ENCODE measurements at places on chromosomes 11 and 22. TPM values are rescaled to one million over a fixed set of nuclear protein-coding genes. Genes with fewer than 3 reads are reported as not detected.

DNA sequence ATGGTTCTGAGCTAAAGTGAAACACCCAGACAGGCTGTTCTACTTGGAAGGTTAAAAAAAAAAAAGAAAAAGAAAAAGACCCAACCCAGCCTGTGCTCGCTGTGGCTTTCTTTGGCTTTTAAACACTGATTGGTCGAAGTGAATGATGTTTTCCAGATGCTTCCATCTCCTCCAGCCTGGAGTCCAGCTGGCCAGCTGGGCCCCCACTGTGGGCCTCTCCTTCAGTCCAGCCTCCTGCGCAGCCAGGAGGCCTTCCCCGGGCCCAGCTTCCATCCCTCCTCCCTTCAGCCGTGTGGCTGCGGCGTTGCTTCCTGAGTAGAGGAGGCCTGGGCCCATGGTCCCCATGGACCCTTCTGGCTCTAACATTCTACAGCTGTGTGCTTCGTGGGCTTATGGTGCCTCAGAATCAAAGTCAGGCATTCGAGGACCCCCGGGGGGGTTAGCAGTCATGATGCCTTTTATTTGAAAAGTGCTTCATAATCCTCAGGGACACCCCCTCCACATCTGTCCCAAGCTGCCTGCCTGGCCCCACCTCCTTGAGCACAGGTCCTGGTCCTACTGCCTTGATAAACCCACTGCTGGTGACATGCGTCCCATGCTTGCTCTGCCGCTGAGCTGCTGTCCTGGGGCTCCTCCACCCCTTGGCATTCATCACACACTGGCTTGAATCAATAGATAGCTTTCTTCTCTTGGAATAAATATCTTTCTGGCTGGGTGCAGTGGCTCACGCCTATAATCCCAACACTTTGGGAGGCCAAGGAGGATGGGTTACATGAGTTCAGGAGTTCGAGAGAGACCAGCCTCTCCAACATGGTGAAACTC lies 42.2 kb upstream of the FBLN1 start:
- H3K36me3 ChIP-seq: no peaks in the 10 kb centered on the region
- H3K4me3 ChIP-seq: no peak overlapping the region
- H3K27ac ChIP-seq: no peak overlapping the region

- no peaks in the 10 kb centered on the region for H3K36me3 ChIP-seq
- no peak overlapping the region for H3K27ac ChIP-seq
- H3K4me3 ChIP-seq: no peak overlapping the region
- no peak for DNase-seq
- no peaks in the 10 kb centered on the region for H3K27me3 ChIP-seq
These were observed 41.5 kb upstream of the CARD18 start for GRCh38 chr11:105181100-105181499.

DNA sequence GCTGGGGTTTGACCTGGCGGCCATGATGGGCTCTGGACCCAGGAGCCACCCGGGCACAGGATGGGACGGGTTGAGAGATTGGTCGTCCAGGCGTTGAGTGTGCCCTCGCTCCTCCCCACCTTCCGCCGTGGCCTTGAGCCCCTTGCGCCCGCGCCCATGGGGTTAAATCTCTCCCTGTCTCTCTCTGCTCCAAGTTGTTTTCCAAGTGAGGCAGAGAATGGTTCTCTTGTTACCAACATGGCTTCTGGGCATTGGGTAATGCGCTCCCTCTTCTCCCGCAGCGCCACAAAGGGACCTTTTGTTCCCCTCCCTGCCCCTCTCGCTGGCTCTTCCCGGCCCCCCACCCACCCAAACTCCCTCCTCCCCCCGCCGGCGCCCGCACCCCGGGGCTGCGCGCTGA lies 18.8 kb upstream of the PICK1 start:
- no peaks in the 10 kb centered on the region for H3K27me3 ChIP-seq
- no peak overlapping the region for H3K27ac ChIP-seq
- no peak overlapping the region for H3K4me3 ChIP-seq
- no peaks in the 10 kb centered on the region for H3K36me3 ChIP-seq

The MIOX gene
- not detected for polyA plus RNA-seq

GRCh38 chr11:24747275-24748251 lies 250.7 kb downstream of the LUZP2 start:
- no peaks in the 10 kb centered on the region for H3K36me3 ChIP-seq
- DNase-seq: no peak
- no peaks in the 10 kb centered on the region for H3K27me3 ChIP-seq
- H3K4me1 ChIP-seq: no peaks in the 10 kb centered on the region
- H3K4me3 ChIP-seq: no peak overlapping the region
- no peak overlapping the region for H3K27ac ChIP-seq

The OR1S1 gene
- not detected for polyA plus RNA-seq

The TSKU gene
- not detected for polyA plus RNA-seq

The APOA1 gene
- not detected for polyA plus RNA-seq

GRCh38 chr11:65653229-65654225 lies 9.2 kb downstream of the RELA start:
- no peaks in the 10 kb centered on the region for H3K27me3 ChIP-seq
- H3K36me3 ChIP-seq: peaks cover 67% of the 10 kb centered on the region
- peak overlapping the region; percentile 97 for H3K27ac ChIP-seq
- peak overlapping the region; percentile 66 for H3K4me3 ChIP-seq
- no peak for DNase-seq
- peaks cover 31% of the 10 kb centered on the region for H3K4me1 ChIP-seq

The PRR33 gene
- polyA plus RNA-seq: 0.17 TPM

The PLEKHB1 gene
- polyA plus RNA-seq: 70.1 TPM

GRCh38 chr22:42217019-42217751 lies 53.3 kb downstream of the TCF20 start:
- peaks cover 25% of the 10 kb centered on the region for H3K4me1 ChIP-seq
- no peak for DNase-seq
- no peak overlapping the region for H3K27ac ChIP-seq

GRCh38 chr11:68938088-68938487 lies 34.4 kb downstream of the IGHMBP2 start:
- peaks cover 15% of the 10 kb centered on the region for H3K36me3 ChIP-seq
- H3K27ac ChIP-seq: no peak overlapping the region
- no peak overlapping the region for H3K4me3 ChIP-seq
- no peaks in the 10 kb centered on the region for H3K4me1 ChIP-seq

The KRTAP5-8 gene
- polyA plus RNA-seq: not detected

The SLC16A8 gene
- not detected for polyA plus RNA-seq

GRCh38 chr11:111761036-111761435 lies 5.2 kb downstream of the PPP2R1B start:
- H3K36me3 ChIP-seq: peaks cover 25% of the 10 kb centered on the region
- H3K4me1 ChIP-seq: peaks cover 16% of the 10 kb centered on the region
- DNase-seq: no peak
- no peaks in the 10 kb centered on the region for H3K27me3 ChIP-seq
- no peak overlapping the region for H3K4me3 ChIP-seq

The XKR3 gene
- not detected for polyA plus RNA-seq

GRCh38 chr11:104765401-104766095 lies 132.7 kb downstream of the CASP12 start:
- H3K27ac ChIP-seq: no peak overlapping the region
- no peaks in the 10 kb centered on the region for H3K27me3 ChIP-seq
- H3K36me3 ChIP-seq: no peaks in the 10 kb centered on the region
- no peaks in the 10 kb centered on the region for H3K4me1 ChIP-seq
- no peak for DNase-seq

The RNF141 gene
- 19.2 TPM for polyA plus RNA-seq

GRCh38 chr22:19129871-19130270 lies 1.2 kb upstream of the TSSK2 start:
- peaks cover 14% of the 10 kb centered on the region for H3K36me3 ChIP-seq
- no peaks in the 10 kb centered on the region for H3K27me3 ChIP-seq
- H3K4me3 ChIP-seq: no peak overlapping the region
- no peak for DNase-seq
- no peak overlapping the region for H3K27ac ChIP-seq

- DNase-seq: no peak
- H3K27ac ChIP-seq: no peak overlapping the region
- no peaks in the 10 kb centered on the region for H3K27me3 ChIP-seq
- H3K4me3 ChIP-seq: no peak overlapping the region
- H3K36me3 ChIP-seq: peaks cover 35% of the 10 kb centered on the region
- H3K4me1 ChIP-seq: peaks cover 13% of the 10 kb centered on the region
These were observed 6.7 kb downstream of the FBXO3 start for GRCh38 chr11:33767624-33768023.

GRCh38 chr11:69683764-69684333 lies 8.7 kb upstream of the LTO1 start:
- no peaks in the 10 kb centered on the region for H3K36me3 ChIP-seq
- H3K4me3 ChIP-seq: no peak overlapping the region
- H3K27me3 ChIP-seq: no peaks in the 10 kb centered on the region
- DNase-seq: no peak
- no peak overlapping the region for H3K27ac ChIP-seq
- H3K4me1 ChIP-seq: peaks cover 4% of the 10 kb centered on the region

The UCP3 gene
- 0.36 TPM for polyA plus RNA-seq

DNA sequence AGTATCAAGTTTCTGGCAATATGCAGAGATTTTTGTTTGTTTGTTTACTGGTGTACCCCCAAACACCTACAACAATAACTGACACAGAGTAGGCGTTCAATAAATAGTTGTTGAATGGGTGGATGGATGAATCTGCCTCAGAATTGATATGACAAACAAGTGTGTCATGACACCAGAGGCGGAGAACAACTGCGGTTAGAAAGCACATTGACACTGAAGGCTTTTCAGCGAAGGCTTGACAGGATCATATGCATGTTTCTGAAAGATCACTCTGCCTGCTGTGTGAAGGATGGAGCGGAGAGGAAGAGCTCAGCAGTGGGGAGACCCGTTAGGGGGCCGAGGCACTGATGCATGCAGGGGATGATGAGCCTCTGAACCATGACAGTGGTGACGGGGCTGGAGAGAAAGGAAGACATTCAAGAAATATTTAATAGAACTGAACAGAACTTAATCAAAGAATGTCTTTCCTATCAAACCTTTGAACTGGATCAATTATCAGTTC lies 108.5 kb upstream of the USP47 start:
- DNase-seq: no peak
- H3K36me3 ChIP-seq: no peaks in the 10 kb centered on the region

DNA sequence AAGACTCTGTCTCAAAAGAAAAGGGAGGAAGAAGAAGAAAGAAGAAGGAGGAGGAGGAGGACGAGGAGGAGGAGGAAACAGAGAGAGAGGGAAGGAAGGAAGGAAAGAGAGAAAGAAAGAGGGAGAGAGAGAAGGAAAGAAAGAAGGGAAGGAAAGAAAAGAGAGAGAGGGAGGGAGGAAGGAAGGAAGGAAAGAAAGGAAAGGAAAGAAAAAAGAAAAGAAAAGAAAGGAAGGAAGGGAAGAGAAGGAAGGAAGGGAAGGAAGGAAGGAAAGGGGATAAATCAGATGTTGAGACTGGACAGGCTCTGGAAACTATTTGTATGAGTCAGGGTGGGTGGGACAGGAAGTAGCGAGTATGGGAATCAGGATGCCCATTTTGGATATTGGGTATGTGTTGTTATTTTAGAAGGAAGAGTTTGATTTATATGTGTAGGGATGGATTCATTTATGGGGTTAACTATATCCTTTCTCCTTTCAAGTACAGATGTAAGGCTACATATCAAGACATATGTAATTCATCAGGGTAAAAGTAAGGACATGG lies 6.0 kb upstream of the RPL3 start:
- H3K36me3 ChIP-seq: no peaks in the 10 kb centered on the region
- DNase-seq: no peak
- H3K4me3 ChIP-seq: no peak overlapping the region
- H3K27ac ChIP-seq: no peak overlapping the region
- no peaks in the 10 kb centered on the region for H3K27me3 ChIP-seq

DNA sequence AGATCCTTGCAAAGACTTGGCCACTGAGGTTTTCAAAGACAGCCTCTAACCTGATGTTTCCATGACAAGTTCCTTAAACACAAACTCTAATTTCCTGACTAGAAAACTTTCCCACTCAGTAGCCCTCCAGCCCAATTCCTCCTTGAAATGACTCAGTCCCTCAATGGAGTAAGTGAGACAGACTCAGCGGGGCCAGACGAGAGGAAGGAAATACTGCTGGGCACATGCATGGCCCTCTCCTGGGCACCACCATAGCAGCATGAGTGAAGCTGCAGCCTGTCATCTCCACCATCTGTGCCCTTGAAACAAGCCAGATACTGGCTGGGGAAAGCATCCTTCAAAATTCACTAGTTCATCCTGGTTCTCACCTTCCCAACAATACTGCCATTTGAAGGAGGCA lies 76.2 kb upstream of the GDPD4 start:
- DNase-seq: no peak
- H3K4me1 ChIP-seq: no peaks in the 10 kb centered on the region
- no peak overlapping the region for H3K27ac ChIP-seq
- peaks cover 5% of the 10 kb centered on the region for H3K36me3 ChIP-seq
- no peaks in the 10 kb centered on the region for H3K27me3 ChIP-seq

The NTM gene
- not detected for polyA plus RNA-seq

GRCh38 chr11:17974246-17974645 lies 38.6 kb downstream of the SERGEF start:
- H3K27me3 ChIP-seq: no peaks in the 10 kb centered on the region
- no peak overlapping the region for H3K4me3 ChIP-seq
- no peaks in the 10 kb centered on the region for H3K4me1 ChIP-seq
- DNase-seq: no peak

DNA sequence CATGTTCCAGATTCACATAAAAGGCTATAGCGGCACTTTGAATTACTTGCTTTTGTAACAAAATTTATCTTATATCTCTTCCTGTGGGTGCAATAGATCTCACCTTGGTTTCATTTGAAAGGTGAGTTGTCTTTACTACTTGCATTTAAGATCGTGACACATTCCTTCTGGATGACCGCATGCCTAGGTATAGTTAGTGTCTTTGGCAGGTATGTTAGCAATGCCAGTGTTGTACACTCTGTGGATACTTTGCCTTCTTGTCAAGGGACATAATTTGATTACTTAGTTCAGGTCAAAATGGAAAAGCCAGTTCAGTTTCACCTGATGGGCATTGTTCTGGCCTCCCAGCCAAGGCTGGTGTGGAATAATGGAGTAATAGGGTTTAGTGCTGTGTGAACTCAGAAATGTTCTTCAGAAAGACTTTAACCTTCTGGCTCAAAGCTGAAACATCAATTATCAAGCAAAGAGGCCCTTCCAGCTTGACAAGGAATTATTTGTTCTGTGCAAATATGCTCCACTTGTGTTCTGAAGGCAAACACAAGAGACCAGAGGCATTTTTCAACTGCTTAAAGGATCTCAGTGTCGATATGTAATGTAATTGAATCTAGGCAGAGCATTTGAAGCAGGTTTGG lies 64.6 kb downstream of the AMOTL1 start:
- H3K27ac ChIP-seq: no peak overlapping the region
- peaks cover 4% of the 10 kb centered on the region for H3K27me3 ChIP-seq
- no peak overlapping the region for H3K4me3 ChIP-seq
- no peaks in the 10 kb centered on the region for H3K36me3 ChIP-seq
- DNase-seq: no peak
- H3K4me1 ChIP-seq: no peaks in the 10 kb centered on the region

- no peaks in the 10 kb centered on the region for H3K4me1 ChIP-seq
- no peaks in the 10 kb centered on the region for H3K27me3 ChIP-seq
- DNase-seq: no peak
These were observed 24.7 kb upstream of the SLC22A12 start for GRCh38 chr11:64566042-64566914.
